Activated CD8-positive, alpha-beta memory T cell treated with anti-CD3 and anti-CD28 coated beads for 1 hour (primary cell): ENCODE measurements at places on chromosomes 4 and X.

DNA sequence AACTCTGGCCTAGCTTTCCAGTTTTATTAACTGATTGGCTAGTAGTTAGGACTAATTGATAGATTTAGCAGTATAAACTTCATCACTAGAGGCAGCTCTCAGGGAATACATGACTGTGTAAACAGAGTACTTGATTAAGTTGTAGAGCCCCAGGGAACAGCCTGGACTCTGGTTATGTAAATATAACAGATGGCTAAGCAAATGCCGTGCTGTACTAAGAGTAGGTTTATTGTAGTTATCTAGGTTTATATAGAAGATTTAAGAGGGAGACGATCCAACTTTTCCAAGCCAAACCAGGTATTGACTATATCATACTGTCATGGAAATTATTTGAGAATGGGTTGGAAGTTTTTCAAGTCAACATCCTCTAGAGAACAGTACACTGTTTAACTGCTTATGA lies 463.4 kb upstream of the GRID2 start:
- DNase-seq: no peak

DNA sequence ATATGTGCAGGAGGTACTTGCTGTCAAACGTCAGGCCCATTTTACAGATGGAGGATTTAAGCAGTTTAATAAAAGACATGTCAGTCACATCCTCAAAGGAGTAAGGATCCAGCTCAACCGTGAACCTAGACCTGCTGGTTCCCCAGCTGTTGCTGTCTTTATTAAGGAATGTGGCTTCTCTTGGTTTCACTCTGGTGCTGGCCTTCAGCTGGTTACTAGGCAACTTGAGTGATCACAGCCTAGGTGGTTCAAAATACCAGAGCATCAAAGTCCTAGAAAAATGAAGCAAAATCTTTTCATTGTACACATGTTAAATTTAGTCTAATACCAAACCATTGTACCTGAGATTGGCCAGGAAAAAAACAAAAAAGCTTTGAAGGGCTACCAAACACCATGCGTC lies 32.7 kb upstream of the GLRA2 start:
- DNase-seq: no peak

- DNase-seq: no peak
Observed at GRCh38 chr4:172727631-172728030, 441.0 kb upstream of the GALNT7 start.

GRCh38 chrX:9466124-9466495 lies 1.3 kb downstream of the TBL1X start:
- no peak for DNase-seq

GRCh38 chr4:123939621-123940020 lies 543.0 kb downstream of the SPRY1 start:
- no peak for DNase-seq

GRCh38 chrX:96692454-96692853 lies 7.8 kb downstream of the DIAPH2 start:
- DNase-seq: no peak

DNA sequence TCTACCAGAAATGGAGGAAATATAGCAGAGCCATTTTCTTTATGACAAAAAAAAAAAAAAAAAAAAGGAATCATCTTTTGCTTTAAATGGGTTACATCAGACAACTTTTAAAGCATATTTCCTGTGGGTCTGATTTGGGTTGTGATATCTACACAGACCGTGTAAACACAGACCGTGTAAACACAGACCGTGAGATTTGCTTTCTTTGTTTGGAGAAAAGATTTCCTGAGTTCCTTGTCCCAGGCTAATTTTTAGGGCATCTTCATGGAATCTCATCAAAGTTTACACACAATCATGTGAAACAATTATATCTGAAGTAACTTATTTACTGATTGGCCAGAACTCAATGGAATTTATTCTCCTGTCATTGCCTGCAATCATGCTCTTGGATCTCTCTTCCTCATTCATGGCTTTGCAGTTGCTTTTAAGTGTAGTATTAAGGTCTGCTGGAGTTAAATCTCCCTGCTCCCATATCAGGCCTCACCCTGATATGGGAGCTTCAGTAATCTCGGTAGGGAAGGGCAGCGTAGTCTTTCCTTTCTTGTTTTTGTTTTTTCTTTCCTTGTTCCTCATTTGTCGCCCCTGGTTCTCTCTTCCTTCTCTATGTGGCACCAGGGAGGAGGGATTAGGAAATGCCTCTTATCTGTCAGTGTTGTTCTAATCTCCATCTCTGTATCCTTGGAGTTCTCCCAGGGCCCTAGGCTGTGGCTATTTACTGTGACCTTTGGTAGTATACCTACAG lies 248.6 kb upstream of the JADE1 start:
- no peak for DNase-seq

DNA sequence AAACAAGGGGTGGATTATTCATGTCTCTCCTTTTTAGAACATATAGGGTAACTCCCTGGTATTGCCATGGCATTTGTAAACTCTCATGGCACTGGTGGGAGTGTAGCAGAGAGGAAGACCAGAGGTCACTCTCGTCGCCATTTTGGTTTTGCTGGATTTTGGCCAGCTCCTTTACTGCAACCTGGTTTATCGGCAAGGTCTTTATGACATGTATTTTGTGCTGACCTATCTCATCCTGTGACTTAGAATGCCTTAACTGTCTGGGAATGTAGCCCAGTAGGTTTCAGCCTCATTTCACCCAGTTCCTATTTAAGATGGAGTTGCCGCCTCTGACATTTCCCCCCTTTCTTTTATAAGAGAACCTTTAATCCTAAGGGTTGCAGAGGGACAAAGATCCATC lies 45.8 kb downstream of the MGST2 start:
- no peak for DNase-seq

- DNase-seq: no peak
Observed at GRCh38 chr4:24683116-24683515, 98.8 kb upstream of the DHX15 start.

DNA sequence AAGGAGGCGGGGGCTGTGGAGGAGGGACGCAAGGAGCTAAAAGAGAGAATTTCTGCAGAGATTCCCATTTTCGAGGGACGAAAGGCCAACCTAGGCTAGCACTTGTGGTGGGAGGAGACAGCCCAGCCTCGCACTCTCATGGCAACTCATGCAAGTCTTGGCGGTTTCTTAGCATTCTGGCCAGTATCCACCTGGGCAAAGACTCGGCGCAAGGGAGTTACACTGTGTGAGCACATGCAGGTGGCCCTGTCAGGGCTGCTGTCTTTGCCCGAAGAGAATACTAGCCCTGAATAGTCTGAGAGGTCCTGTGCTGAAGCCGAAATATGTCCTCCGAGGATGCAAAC lies 15.5 kb downstream of the MCF2 start:
- no peak for DNase-seq

DNA sequence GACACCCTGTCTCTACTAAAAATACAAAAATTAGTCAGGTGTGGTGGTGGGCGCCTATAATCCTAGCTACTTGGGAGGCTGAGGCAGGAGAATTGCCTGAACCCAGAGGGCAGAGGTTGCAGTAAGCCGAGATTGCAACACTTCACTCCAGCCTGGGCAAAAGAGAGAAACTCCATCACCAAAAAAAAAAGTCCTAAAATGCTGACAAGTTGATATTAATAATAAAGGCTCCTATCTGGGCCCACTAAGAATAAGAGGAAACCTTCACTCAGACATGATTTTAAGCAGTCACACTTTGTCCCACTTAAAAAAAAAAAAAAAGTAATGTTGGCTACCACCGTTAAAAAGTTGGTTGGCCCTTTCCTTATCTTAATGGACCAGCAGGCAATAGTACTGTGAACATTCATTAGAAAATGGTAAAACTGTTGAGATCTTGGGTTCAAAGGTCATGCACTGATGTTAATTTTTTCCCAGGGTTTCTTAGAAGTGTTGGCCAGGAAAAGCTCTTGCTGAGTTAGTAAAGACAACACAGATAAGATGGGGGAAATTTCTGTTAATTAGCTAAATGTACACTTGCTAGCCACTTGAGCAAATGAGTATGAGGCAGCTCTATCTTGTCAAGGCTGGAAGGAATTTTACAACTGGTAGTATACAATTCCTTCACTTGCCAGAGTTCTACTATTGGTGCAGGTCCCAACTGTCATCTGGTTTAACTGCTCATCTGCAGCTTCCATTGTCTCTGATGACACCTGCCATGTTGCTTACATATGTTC lies 43.6 kb upstream of the BMP2K start:
- DNase-seq: no peak

- no peak for DNase-seq
Observed at GRCh38 chr4:54082168-54082567, 17.8 kb upstream of the CHIC2 start.

- no peak for DNase-seq
Observed at GRCh38 chr4:182819751-182820150, 97.4 kb downstream of the DCTD start.

GRCh38 chrX:40015693-40016092 lies 82.1 kb downstream of the BCOR start:
- no peak for DNase-seq

GRCh38 chrX:40266490-40267333 lies 169.0 kb upstream of the BCOR start:
- no peak for DNase-seq

DNA sequence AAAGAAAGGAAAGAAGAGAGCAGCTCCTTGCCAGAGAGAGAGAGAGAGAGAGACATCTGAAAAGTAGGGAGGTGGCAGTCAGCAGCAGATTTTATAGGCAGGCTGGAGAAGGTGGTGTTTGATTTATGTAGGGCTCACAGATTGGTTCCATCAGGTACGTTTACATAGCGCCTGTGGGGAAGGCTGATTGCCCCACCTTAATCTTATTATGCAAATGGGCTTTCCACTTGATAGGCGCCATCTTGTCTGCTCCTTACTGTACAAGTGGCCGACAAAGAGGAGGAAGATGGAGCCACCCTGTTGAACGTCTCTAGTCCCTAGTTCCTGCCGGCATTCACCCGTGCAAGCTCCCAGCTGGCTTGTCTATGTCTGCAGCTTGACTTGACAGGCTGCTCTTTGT lies 49.1 kb upstream of the DHRSX start:
- DNase-seq: no peak

- DNase-seq: peak; percentile 6
Observed at GRCh38 chrX:131987252-131987651, 35.9 kb upstream of the STK26 start.

DNA sequence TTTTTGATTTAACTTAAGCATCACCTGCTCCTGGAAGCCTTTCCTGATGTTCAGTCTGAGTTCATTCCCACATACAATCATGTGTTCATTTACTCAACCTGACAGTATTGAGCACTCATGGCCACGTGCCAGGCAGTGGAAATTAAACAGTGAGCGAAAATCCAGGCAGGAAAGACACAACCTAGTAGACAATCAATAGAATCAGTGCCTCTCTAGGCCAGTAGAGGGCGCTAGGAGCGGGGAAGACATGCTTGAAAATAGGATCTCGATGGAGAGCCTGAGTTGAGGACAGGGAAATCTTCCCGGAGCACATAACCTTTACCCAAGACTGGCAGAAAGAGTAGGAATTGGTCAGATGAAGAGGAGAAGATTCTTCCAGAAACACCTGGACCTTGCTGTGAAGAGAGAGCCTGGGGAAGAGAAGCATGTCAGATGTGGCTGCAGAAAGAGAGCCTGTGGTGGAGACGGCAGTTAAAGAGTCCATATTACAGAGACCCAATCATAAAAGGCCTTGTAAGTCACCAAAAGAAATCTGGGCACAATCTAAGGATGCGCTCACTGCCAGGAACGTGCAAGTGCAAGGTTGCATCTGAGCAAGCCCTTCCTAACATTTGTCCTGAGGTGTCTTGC lies 103.5 kb downstream of the LDB2 start:
- DNase-seq: no peak
